Left renal cortex interstitium (tissue), 4 donors: ENCODE measurements at places on chromosomes 4 and X. TPM values are rescaled to one million over a fixed set of nuclear protein-coding genes. Genes with fewer than 3 reads are reported as not detected.

- no peak for DNase-seq
Observed at GRCh38 chrX:95040104-95040503, 1366.1 kb downstream of the FAM133A start.

DGKQ gene
- polyA plus RNA-seq, result 9.4 TPM

GRCh38 chr4:95215991-95216605, 332.7 kb downstream of the UNC5C start:
- DNase-seq, result no peak

GRCh38 chr4:162061214-162061613, 102.6 kb downstream of the FSTL5 start:
- DNase-seq, result no peak

DNA sequence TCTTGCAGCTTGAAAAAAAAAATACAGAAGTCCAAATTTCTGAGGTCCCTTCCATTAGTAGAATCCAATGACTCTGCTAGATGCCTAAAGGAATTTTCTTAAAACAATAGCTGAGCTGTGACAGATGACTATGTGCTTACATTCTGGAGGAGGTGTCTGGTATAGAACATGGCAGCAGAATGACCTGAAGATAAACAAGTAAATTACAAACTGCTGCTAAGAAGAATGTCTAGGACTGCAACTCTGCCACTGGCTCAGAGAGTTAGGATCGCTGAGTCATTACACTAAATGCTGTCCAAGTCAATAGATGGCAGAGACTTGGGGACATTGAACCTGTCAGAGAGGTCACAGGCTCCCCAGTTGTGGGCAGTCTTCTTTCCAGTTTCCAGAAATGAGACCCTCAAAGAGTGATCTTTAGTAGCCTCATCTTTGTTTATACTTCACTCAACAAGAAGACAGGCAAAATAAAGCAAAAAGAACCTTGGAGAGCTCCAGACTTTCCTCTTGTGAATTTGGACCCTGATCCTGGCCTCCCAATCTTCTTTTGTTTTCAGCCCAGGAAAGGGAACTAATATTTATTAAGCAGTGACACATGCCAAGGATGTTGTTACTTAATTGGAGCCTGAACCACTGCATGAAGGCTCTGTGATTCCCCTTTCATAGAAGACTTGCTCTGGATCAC, 56.4 kb upstream of the SCML1 start:
- DNase-seq, result no peak

CENPC gene
- polyA plus RNA-seq, result 36.0 TPM

IBSP gene
- polyA plus RNA-seq, result not detected

NAA11 gene
- polyA plus RNA-seq, result not detected

ADGRG2 gene
- 14.6 TPM for polyA plus RNA-seq
